ENCODE measurements at places on chromosomes 3 and 15.

DNA sequence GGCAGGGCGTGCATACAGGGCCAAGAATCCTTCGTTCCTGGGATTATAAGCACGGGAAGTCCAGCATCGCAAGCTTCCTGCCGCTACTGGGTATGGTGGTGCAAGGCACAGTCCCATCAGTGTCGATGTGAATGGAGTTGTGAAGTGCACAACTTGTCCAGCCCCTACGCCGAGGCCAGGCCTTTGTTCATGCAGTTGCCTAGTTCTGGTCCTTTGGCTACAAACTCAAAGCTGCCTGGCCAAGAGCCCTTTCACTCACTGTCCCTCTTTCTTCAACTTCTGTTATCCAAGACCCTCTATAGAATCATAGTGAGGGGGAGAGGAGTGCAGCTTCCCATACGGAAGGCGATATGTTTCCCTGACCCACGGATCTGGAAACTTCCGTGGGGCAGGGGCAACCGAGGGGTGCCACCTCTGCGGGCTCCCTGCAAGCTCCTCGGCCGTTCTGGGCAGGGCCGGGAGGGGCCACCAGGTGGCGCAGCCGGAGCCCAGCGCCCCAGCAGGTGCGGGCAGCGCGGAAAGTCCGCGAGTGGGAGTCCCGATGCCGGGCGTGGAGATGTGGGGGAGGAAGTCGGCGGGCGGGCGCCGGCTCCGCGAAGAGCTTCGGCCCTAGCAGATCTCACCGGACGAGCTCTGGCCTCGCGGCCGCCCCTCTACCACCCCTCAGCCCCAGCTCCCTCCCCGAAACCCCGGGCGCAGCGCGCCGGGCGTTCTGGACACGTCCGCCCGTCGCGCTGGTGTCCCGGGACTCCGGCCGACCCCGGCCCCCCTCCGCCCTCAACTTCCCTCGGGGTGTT is 693 bp downstream of the RASGRP1 start:
- DNase-seq: no peak

DNA sequence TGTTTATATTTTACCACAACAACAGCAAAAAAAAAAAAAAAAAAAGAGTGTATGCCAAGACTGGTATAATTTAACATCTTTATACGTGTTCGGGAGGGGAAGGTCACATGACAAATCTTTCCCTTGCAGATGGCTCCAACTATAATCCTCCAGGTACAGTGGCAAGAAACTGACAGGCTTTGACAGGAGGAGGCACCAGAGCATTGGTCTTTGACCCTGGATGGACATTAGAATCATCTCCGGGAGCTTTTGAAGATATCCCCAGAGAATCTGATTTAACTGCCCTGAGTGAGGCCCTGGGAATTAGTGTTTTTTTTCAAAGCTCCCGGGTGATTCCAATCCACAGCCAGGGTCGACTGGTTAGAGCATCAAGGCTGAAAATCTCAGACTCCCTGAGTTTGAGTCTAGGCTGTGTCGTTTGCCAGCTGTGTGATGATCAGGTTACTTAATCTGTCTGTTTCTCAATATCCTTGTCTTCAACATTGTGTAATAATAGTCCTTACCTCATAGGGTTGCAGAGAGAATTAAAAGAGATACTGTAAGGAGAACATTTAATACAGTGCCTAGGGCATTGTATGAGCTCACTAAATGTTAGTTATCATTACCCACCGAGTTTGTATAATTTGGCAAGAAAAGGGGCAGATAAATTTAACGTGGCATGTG is 8.9 kb upstream of the SEMA5B start:
- peak; percentile 8 for DNase-seq

- DNase-seq: no peak
Measured at GRCh38 chr15:76312540-76313174, 1.4 kb upstream of the ETFA start.

DNA sequence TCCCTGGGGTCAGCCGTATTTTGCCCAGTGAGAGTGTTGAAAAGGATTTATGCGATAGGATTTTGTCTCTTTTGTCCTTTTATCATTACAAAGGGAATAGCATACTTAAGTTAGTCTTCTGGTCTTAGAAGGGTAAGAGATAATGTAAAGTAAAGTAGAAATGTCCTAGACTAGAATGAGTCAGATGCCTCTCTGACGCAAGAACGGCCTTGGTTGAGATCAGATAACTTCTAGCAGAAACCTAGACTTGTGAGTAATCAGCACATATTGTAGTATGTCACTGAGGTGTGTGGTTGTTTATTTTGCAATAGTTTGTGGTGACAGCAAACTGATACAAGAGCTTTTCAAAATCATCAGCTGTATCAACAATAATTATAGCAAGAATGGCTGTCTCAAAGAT is 866.1 kb downstream of the NSUN3 start:
- no peak for DNase-seq

GRCh38 chr15:72340366-72340765 is 20.4 kb upstream of the CELF6 start:
- no peak for DNase-seq

DNA sequence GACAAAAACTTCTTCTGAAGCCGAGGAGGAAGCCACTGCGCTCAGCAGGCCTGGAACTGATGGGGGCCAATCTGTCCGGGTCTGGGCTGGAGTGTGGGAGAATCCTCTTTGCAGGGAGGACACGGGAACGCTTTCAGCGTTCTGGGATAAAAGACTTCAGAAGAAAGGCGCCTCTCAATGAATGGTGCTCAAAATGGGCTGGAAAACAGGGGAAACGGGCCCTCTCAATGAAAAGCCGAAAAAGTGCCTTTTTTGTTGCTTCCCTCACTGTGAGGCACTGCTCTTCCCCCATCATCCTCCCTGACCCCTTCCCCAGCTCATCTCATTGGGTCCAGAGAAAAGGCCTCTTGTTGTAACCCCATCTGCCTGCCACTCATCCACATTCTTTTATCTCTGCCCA is 119.5 kb upstream of the LRIG1 start:
- DNase-seq: no peak

GRCh38 chr3:25870452-25870851 is 80.6 kb downstream of the OXSM start:
- DNase-seq: no peak

GRCh38 chr3:177553579-177553978 is 356.3 kb upstream of the TBL1XR1 start:
- no peak for DNase-seq

DNA sequence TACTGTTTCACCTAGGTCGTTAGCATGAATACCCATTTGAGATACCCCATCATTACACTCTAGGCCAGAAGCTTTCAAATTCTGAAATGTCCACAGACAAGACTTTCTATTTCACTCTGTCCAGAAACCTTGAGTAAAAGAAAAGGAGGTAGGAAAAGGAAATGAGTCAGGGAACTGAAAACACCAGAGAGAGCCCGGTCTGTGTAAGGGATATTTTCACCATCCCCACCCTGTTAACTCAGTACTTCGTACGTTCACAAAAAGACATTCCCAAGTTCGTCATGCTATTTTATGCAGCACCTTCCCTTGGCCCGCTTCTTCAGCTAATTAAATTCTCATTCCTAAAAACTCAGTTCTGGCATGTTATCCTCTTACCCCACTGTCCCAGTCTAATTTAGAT is 89.4 kb upstream of the SOX2 start:
- DNase-seq: no peak

- no peak for DNase-seq
Measured at GRCh38 chr3:12627370-12627769, 36.5 kb downstream of the RAF1 start.

GRCh38 chr3:29214009-29214658 is 66.7 kb upstream of the RBMS3 start:
- DNase-seq: no peak

DNA sequence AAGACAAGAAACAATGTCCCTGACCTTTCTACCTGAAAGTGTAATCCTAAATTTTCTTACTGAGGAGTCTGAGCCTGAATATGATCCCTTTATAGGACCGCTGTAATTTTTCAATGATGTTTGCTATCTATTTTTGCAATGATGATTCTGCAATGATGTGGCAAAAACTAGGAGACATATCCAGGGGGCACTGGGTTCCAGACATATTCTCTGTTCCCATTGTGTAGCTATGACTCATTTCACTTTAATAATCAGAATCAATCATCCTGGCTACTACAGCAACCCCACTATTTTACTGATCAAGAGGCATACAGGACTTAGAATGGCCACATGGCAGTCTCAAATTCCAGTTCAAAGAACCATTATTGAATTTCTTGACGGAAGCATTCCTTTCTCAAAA is 85.9 kb downstream of the AQR start:
- no peak for DNase-seq

GRCh38 chr15:74798388-74799254 is 14.0 kb upstream of the LMAN1L start:
- no peak for DNase-seq

DNA sequence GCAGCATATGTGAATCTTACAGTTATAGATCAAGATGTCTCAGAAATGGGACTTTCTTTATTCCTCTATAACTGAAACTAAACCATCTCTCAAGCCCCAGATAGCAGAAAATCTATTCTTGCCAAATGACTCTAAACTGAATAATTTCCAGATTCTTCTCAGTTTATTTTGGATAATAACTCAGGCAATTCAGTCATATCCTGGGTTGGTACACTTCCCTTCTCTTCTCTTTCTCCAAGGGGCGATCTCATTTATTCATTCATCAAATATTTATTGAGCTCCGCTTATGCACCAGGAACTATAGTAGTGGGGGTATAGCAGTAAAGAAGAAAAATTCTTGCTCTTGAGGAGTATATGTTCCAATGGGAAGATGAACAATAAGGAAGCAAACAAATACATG is 13.5 kb upstream of the PCOLCE2 start:
- no peak for DNase-seq

- DNase-seq: no peak
Measured at GRCh38 chr3:137770835-137771399, 6.8 kb downstream of the SOX14 start.

DNA sequence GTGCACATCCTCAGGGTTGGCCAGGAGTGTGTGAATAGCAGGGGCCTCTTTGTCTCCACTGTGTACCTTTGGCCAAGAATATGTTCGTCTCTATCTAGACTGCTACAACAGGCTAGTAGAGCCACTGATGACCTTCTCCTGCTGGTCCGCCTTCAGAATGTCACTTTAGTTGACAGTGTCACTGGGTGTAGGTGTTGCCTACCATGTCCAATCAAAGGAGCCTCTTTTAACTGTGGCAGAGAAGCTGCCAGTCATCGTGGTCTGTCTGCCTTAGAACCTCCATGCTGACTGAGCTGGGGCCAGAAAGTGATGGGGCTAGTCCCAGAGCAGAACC is 40.1 kb downstream of the OXSR1 start:
- no peak for DNase-seq

GRCh38 chr3:174409086-174409743 is 449.9 kb upstream of the NAALADL2 start:
- no peak for DNase-seq

DNA sequence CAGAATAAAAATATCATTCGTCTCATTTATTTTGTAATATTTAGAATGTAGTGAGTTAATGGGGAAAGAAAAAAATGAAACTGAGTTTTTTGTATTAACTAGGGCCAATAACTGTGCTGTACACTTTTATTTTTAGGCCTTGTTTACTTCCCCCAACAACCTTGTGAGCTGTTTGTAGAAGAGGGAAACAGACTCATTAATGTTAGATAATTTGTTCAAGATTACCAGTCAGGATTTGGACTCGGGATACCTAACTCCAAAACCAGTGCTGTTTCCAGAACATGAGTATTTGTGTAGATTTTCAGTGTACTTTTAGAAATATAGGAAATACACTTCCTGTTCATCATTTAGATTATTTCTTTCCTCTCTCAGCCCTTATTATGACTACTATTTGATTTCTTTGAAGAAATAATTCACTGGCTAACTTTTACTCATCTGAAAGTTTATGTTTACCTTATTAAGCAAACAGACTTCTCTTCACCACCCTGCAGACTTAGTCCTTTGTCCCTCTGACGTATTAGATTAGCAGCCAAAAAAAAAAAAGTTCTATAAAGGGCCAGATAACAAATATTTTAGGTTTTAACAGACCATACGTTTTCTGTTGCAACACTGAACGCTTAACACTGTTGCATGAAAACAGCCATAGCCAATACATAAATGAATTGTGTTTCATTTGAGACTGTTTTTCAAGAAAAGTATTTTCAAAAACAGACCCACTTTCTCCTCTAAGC is 192.5 kb upstream of the CGNL1 start:
- no peak for DNase-seq

GRCh38 chr3:15387171-15387581 is 40.2 kb downstream of the METTL6 start:
- DNase-seq: no peak

DNA sequence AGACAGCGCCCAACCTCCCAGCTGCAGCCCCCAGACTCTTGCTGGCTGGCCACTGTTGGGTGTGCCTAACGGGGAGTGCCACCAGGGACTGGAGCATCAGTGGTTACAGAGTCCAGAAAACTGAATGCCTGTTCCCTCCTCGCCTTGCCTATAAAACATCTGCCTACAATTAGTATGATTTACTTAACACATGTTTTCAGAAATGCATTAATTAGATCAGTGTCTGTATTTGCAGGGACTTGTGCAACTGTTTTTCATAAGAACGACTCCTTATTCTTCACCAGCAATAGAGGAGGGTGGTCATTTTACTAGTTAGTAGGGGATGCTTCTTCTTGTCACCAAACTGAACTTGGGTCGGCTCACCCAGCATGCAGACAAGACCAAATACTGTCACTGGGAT is 248.7 kb downstream of the GABRG3 start:
- DNase-seq: no peak

- no peak for DNase-seq
Measured at GRCh38 chr3:20015525-20015924, 3.5 kb upstream of the PP2D1 start.

GRCh38 chr3:138497851-138498250 is 63.4 kb downstream of the ESYT3 start:
- no peak for DNase-seq

DNA sequence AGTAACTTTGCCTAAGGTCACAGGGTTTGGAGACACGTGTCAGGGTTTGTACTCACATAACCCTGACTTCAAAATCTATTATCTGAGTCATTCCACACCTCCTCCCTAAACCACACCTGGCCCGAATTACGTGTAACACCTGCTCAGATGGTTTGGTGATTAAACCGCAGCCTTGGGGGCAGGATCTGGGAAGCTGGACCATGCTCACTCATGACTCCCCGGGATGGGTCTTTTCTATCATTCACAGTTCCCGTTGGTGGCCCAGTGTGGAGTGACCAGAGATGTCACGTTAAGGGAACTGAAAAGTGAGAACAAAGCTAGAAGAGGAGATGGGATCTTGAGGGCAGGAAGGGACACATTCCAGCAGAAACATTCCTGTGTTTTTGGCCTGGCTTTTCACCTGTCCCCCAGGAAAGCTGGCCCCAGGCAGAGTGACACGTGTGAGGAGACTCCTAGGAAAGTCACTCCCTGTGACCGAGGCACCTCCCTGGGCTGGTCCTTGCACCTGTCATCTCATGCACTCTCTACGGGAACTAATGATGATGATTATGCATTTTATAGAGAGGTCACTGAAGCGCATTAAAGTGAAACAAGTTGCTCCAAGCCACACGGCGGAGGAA is 75.4 kb upstream of the POMGNT2 start:
- DNase-seq: no peak

Data from AG04450 (cell line).